HepG2 (cell line): ENCODE measurements at places on chromosomes 1 and 21. TPM values are rescaled to one million over a fixed set of nuclear protein-coding genes. Genes with fewer than 3 reads are reported as not detected.

Gene RGS5
- total RNA-seq: 2.3 and 3.2 TPM in 2 replicates

Gene NPPB
- total RNA-seq: not detected in 2 replicates

Gene S100A8
- not detected in 2 replicates for total RNA-seq

Gene EXTL1
- total RNA-seq: 0.28 and 0.35 TPM in 2 replicates

Gene COL16A1
- total RNA-seq: 2.0 and 12.2 TPM in 2 replicates

- DNase-seq: no peak
Observed at GRCh38 chr1:116232989-116233514, 121.9 kb downstream of the MAB21L3 start.

Gene LCE1B
- total RNA-seq: not detected in 2 replicates

Gene FTCD
- total RNA-seq: 78.5 and 105 TPM in 2 replicates

- DNase-seq: no peak
Observed at GRCh38 chr1:183272390-183272848, 86.4 kb downstream of the LAMC2 start.

Gene MRPS6
- total RNA-seq: 26.9 and 35.5 TPM in 2 replicates

Gene PUSL1
- 21.7 and 22.2 TPM in 2 replicates for total RNA-seq

DNA sequence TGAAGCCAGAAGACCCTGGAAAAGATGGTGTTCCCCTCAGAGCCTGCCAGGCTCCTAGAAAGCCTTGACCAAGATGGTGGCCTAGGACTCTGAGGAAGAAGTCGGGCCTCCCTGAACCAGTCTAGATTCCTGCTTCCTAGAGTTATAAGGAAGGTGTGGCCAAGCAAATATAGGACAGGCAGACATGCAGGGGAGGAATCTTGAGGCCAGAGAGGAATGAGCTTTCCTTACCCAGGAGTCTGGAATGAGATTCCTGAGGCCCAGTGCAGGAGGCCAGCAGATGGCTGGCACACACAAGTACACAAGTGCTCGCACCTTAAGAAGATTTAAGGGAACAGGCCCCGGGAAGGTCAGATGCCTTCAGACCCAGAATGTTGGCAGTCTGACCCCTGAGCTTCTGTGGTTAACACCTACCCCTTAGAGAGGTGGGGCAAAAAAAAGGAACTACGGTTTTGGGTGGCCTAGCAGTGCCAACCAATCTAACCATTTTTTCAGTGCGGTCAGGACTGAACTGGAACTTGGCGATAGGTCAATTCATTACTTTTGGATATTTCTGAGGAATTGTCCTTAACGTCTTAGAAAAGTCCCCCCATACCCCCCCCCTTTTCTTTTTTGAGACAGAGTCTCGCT is 73.3 kb downstream of the MDM4 start:
- no peak for DNase-seq

Gene SPRR3
- total RNA-seq: not detected in 2 replicates

DNA sequence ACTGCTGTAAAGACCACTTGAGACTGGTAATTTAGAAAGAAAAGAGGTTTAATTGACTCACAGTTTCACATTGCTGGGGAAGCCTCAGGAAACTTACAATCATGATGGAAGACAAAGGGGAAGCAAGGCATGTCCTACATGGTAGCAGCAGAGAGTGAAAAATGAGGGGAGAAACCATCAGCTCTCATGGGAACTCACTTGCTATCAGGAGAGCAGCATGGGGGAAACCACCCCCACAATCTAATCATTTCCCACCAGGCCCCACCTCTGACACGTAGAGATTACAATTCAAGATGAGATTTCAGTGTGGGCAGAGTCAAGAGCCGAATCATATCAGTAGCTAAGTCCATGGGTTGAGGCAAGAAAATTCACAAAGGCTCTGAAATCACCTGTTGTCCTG is 23.8 kb upstream of the LYPD8 start:
- DNase-seq: no peak

DNA sequence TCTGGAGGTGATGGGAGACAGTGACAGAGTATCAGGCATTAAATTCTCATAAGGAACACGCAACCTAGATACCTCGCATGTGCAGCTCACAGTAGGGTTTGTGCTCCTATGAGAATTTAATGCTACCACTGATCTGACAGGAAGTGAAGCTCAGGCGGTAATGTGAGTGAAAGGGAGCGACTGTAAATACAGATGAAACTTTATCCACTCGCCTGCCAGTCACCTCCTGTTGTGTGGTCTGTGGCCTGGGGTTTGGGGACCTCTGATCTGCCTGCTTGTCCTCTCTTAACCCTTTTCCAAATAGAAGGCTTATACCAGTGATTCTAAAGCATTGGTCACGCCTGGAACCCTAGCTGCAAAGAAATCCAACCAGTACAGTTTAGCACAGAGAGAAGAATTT is 15.3 kb downstream of the GABPA start:
- no peak for DNase-seq

- no peak for DNase-seq
Observed at GRCh38 chr1:25503551-25504426, 39.6 kb upstream of the LDLRAP1 start.

GRCh38 chr1:231612393-231613089 is 14.0 kb upstream of the DISC1 start:
- no peak for DNase-seq

GRCh38 chr1:68703921-68704354 is 207.1 kb upstream of the DEPDC1 start:
- DNase-seq: no peak

DNA sequence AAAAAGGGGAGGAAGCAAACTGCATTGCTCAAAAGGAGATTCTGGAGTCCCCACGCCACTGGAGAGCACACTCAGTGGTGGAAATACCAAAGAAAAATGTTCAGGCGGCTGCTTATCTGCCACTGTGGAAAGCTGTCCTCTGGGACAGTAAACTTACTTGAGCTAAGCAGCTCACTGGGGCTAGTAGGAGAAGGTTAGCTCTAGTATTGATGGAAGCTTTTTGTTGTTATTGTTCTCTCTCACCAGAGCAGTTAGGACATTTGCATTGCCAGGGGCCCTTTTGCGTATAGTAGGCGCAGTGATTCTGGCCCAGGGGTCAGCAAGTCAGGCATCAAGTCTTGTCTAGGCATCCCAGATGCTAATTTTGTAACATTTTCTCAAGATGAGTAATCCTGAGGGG is 15.6 kb downstream of the BACE2 start:
- no peak for DNase-seq

DNA sequence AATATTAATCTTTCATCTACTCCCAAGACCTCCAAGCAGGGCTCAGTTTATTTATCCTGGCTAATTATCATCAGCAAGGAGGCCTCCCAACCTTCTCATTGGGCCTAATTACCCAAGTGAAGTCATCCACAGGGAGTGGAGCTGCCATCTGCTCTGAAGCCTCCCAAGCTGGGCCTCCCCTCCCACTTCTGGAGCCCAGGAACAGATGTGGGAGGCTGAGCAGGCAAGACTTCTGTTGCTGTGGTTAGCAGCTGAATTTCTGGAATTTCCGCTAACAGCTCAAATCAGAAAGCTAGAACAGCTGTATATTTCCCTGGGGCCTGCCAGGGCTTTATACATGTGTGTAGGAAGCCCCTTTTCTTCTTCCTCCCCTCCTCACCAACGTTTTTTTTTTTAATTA is 127.5 kb downstream of the UCK2 start:
- DNase-seq: no peak

Gene CRYAA
- total RNA-seq: 5.2 and 5.6 TPM in 2 replicates

Gene VASH2
- 0.74 and 1.00 TPM in 2 replicates for total RNA-seq

GRCh38 chr1:51328926-51329325 is 1.4 kb downstream of the TTC39A start:
- DNase-seq: no peak

- no peak for DNase-seq
Observed at GRCh38 chr1:175824079-175824478, 80.7 kb upstream of the TNR start.

GRCh38 chr1:235657747-235658526 is 8.4 kb upstream of the GNG4 start:
- DNase-seq: peak; percentile 52
